ENCODE measurements at places on chromosomes 13 and 19. TPM values are rescaled to one million over a fixed set of nuclear protein-coding genes. Genes with fewer than 3 reads are reported as not detected.

Gene KISS1R
- polyA plus RNA-seq, result 0.96 TPM

Gene UCHL3
- 34.8 TPM for polyA plus RNA-seq

Gene FCHO1
- polyA plus RNA-seq, result 3.3 TPM

Gene WBP4
- polyA plus RNA-seq, result 24.3 TPM

Gene ZNF224
- polyA plus RNA-seq, result 21.8 TPM

Gene INAFM1
- polyA plus RNA-seq, result 11.7 TPM

Gene QPCTL
- polyA plus RNA-seq, result 9.8 TPM

Gene SIGLEC6
- polyA plus RNA-seq, result 0.52 TPM

Gene ELSPBP1
- polyA plus RNA-seq, result 0.72 TPM

Gene SIGLEC10
- 1.6 TPM for polyA plus RNA-seq

Gene RFPL4A
- polyA plus RNA-seq, result not detected

Gene PSG5
- 0.11 TPM for polyA plus RNA-seq

Gene SOHLH2
- 1.1 TPM for polyA plus RNA-seq

Gene CCL25
- polyA plus RNA-seq, result 0.30 TPM

Gene NDUFB7
- polyA plus RNA-seq, result 150 TPM

Gene LAIR1
- polyA plus RNA-seq, result 4.5 TPM

Gene TRPC4
- 4.3 TPM for polyA plus RNA-seq

Gene ZNF296
- 2.3 TPM for polyA plus RNA-seq

Gene ZNF799
- 9.2 TPM for polyA plus RNA-seq

Gene RNF17
- not detected for polyA plus RNA-seq

Gene N4BP2L1
- polyA plus RNA-seq, result 31.7 TPM

Gene LSR
- polyA plus RNA-seq, result 54.6 TPM

Gene ZNF700
- 12.5 TPM for polyA plus RNA-seq

Gene DMPK
- polyA plus RNA-seq, result 74.4 TPM

Gene FAM216B
- polyA plus RNA-seq, result not detected

Gene SELENOV
- 8.3 TPM for polyA plus RNA-seq

Gene LIM2
- 0.32 TPM for polyA plus RNA-seq

Gene MCEMP1
- 0.21 TPM for polyA plus RNA-seq

Measured in left renal cortex interstitium (tissue), 4 donors.